ENCODE measurements at places on chromosomes 2 and 18.

GRCh38 chr2:18085593-18085992 lies 207.1 kb downstream of the KCNS3 start:
- H3K27me3 ChIP-seq: no peaks in the 10 kb centered on the region
- no peaks in the 10 kb centered on the region for H3K36me3 ChIP-seq
- H3K4me1 ChIP-seq: no peaks in the 10 kb centered on the region

GRCh38 chr18:79445696-79446561 lies 50.2 kb downstream of the NFATC1 start:
- H3K4me3 ChIP-seq: no peak overlapping the region
- no peaks in the 10 kb centered on the region for H3K27me3 ChIP-seq
- H3K36me3 ChIP-seq: peaks cover 16% of the 10 kb centered on the region
- DNase-seq: no peak

GRCh38 chr2:136113209-136113971 lies 4.6 kb downstream of the CXCR4 start:
- peaks cover 53% of the 10 kb centered on the region for H3K36me3 ChIP-seq
- H3K4me3 ChIP-seq: peak overlapping the region; percentile 63
- peak overlapping the region; percentile 61 for H3K27ac ChIP-seq
- no peak for DNase-seq
- peaks cover 39% of the 10 kb centered on the region for H3K4me1 ChIP-seq

GRCh38 chr2:84888401-84889276 lies 7.8 kb upstream of the TRABD2A start:
- peak; percentile 72 for DNase-seq

DNA sequence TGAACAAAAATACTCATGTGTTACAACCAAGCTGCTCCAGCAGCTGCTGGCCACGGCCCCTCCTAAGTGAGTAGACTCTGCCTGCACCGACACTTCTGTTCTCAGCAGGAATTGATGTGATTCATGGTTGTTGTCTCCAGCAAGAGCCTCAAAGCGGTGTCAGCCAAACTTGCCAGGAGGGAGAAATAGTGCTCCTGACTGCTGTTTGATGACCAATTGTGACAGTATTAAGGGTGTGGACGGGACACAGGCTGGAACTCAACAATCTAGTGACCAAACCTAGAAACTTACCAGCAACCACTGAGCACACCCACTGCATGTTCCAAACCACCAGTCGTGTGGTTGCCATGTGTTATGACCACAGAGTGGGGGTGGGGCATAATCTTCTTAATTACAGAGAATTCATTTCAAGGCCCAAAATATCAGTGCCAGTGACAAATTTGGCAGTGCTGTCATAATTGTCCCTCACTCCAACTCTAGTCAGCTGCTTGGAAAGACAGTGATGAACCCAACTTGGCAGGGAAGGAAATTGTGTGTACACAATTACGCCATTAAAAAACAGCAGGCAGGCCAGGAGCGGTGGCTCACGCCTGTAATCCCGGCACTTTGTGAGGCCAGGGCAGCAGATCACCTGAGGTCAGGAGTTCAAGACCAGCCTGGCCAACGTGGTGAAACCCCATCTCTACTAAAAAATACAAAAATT lies 30.4 kb downstream of the FBLN7 start:
- no peak for DNase-seq
- H3K4me1 ChIP-seq: peaks cover 10% of the 10 kb centered on the region
- no peak overlapping the region for H3K27ac ChIP-seq
- peaks cover 13% of the 10 kb centered on the region for H3K27me3 ChIP-seq

GRCh38 chr2:202035941-202036372 lies 2.3 kb downstream of the FZD7 start:
- no peaks in the 10 kb centered on the region for H3K36me3 ChIP-seq
- no peak overlapping the region for H3K27ac ChIP-seq
- peaks cover 17% of the 10 kb centered on the region for H3K4me1 ChIP-seq
- H3K4me3 ChIP-seq: no peak overlapping the region
- peaks cover 48% of the 10 kb centered on the region for H3K27me3 ChIP-seq

DNA sequence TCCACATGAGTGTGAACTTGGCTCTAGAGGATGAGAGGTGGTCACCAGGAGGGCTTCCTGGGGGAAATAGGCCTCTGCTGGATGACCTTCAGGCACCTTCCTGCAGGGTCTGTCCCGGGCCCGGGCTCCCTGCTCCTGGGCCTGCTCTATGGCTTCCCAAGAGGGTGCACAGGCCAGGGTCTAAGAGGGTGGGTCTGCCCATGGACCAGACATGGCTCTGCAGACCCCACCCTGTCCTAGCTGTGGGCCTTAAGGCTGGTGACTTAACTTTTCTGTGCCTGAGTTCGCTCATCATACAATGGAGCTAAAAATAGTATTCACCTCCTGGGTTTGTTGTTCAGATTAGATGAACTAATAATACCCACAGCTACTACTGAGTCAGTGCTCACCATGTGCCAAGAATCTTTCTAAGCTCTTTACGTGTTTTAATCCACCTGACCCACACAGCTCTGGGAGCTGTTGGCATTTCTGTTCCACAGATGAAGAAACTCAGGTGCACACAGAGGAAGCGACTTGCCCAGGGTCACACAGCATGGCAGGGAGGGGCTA lies 14.4 kb downstream of the INHBB start:
- no peak overlapping the region for H3K27ac ChIP-seq
- DNase-seq: no peak
- no peaks in the 10 kb centered on the region for H3K36me3 ChIP-seq
- H3K4me1 ChIP-seq: no peaks in the 10 kb centered on the region

Measured in activated naive CD4-positive, alpha-beta T cell treated with anti-CD3 and anti-CD28 coated beads, Interleukin-2, amount 10 ng/mL, durations not matched to agents 7 days and 5 days (primary cell).